ENCODE measurements at places on chromosomes 6 and 20. TPM values are rescaled to one million over a fixed set of nuclear protein-coding genes. Genes with fewer than 3 reads are reported as not detected.

DNA sequence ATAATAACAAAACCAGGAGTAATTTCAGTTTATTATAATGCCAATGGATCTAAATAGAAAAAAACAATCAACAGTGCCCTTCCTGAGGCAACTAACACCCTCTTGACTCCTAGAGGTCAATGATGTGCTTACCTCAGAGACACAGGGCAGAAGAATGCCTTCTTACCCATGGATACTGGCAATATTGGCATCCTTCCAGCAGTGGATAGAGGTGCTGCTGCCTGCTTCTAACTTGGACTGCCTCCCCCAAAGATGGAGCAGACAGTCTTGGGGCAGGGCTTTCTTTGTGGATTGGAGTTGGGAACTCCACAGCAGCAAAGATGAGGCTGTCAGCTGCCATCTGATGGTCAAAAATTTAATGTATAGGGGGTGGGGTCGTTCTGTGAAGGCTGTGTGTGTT is 78.7 kb downstream of the AK9 start:
- H3K4me3 ChIP-seq, result no peak overlapping the region
- no peaks in the 10 kb centered on the region for H3K27me3 ChIP-seq
- no peaks in the 10 kb centered on the region for H3K36me3 ChIP-seq
- H3K4me1 ChIP-seq, result no peaks in the 10 kb centered on the region
- DNase-seq, result no peak

DNA sequence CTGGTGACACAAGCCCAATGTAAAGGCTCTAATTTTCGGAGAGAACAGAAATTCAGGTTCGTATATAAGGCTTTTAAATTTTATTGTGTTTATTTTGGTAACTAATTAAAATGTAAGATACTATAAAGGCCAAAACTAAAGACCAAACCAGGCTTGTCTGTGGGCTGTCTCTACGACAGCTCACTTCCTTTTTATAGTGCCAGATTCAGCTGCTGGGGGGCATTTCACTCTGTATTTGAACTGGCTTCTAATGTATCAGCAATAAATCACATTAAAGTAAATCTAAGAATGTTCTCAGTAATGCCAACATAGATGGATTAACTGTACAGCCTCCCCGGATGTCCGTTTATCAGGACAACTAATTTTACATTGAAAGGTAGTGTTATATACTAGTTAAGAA is 31.1 kb upstream of the STXBP5 start:
- H3K4me1 ChIP-seq, result peaks cover 2% of the 10 kb centered on the region
- H3K36me3 ChIP-seq, result no peaks in the 10 kb centered on the region
- no peaks in the 10 kb centered on the region for H3K27me3 ChIP-seq
- no peak overlapping the region for H3K4me3 ChIP-seq

GRCh38 chr20:38429301-38429700 is 5.8 kb downstream of the SNHG17 start:
- H3K27ac ChIP-seq, result no peak overlapping the region
- H3K27me3 ChIP-seq, result no peaks in the 10 kb centered on the region
- H3K36me3 ChIP-seq, result peaks cover 57% of the 10 kb centered on the region

DNA sequence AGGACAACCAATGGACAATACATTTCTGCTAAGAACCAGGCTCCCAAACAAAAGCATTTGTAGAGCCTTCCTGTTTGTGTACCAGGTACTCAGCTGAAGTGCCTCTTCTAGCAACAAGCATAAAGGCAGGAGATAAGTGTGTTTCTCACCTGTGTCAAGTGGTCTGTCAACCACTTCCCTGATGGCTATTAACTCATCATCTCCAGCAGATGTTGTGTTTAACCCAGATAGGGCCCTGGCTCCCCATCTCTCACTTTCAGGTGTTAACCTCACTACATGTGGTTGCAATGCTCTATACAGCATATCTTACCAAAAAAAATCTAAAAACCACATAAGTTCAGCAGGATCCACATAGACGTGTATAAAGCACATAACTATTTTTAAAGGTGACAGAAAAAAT is 9.6 kb upstream of the IL17A start:
- H3K36me3 ChIP-seq, result no peaks in the 10 kb centered on the region

GRCh38 chr20:49914310-49915117 is 815 bp downstream of the SPATA2 start:
- peak overlapping the region; percentile 100 for H3K27ac ChIP-seq
- no peaks in the 10 kb centered on the region for H3K36me3 ChIP-seq
- no peaks in the 10 kb centered on the region for H3K27me3 ChIP-seq
- peak overlapping the region; percentile 90 for H3K4me3 ChIP-seq

Gene ZSCAN23
- total RNA-seq, result 5.1 TPM

Gene CYP21A2
- total RNA-seq, result not detected

DNA sequence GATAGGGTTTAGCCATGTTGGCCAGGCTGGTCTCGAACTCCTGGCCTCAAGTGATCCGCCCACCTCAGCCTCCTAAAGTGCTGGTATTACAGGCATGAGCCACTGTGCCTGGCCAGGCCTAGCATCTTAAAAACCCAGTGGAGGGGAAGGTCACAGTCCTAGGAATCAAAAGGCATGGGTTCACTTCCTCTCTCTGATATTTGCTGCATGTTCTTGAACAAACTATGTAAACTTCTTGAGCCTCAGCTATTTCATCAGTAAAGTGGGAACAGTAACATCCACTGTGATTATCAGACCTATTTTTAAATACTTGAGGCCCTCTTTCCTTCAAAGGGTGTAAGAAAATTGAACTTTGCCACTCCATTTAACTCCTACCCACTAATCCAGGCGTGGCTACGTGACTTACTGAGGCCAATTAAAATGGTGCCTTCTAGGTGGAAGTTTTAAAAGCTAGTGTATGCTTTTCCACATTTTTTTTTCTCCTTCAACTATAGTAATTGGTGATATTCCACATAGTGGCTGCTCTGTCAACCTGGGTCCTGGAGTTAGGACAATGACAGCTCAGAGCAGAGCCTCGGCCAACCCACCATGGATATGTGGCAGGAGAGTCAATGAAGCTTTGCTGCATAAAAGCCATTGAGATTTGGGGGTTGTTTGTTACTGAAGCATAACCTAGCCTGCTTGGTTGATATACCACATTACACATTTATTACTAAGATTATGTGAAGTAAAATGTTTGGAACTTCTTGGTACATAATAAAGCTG is 32.2 kb upstream of the IER3 start:
- H3K27ac ChIP-seq, result no peak overlapping the region
- peaks cover 27% of the 10 kb centered on the region for H3K4me1 ChIP-seq
- H3K36me3 ChIP-seq, result no peaks in the 10 kb centered on the region
- DNase-seq, result no peak
- no peak overlapping the region for H3K4me3 ChIP-seq

Gene SLC35D3
- not detected for total RNA-seq

- H3K36me3 ChIP-seq, result no peaks in the 10 kb centered on the region
- no peaks in the 10 kb centered on the region for H3K4me1 ChIP-seq
- no peak for DNase-seq
Observed at GRCh38 chr20:22507240-22507961, 77.0 kb downstream of the FOXA2 start.

DNA sequence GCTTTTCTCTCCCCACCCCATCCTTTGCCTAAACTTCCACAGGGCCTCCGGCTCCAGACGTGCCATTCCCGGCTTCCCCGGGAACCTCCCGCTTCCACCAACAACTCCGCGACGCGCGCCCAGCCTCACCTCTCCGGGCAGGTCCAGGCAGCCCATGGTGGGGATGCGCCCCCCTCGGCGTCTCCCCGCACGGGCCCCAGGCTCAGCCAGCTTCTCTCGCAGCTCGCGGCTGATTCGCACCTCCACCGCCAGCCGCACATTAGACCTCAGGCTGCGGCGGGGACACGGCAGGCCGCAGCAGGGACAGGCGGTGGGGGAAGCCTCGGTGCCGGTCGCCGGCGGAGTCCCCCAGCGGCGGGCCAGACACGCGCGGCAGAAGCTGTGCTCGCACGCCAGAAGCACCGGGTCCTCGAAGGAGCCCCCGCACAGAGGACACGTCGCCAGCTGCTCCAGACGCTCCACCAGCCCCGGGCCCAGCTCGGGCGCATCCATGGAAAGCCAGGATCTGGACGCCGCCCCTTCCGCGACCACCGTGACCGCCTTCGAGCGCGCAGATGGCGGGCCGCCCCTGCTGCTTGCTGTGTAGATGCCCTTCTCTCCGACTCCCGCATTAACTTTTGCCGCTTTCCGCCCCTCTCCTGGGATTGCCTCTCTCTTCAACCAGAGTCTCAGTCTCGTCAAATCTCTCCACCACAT is at the start of gene RNF39:
RNF39 (minus strand) TSS at position 676 of the 696 bp plus-strand sequence; CDS start at position 492, 184 bp downstream.
- peaks cover 80% of the 10 kb centered on the region for H3K27me3 ChIP-seq
- H3K4me3 ChIP-seq, result no peak within 1 kb of the TSS
- H3K36me3 ChIP-seq, result no peaks in the 10 kb centered on the region
- no peak within 1 kb of the TSS for H3K27ac ChIP-seq
- DNase-seq, result no peak

- no peaks in the 10 kb centered on the region for H3K36me3 ChIP-seq
- peaks cover 4% of the 10 kb centered on the region for H3K4me1 ChIP-seq
- no peak overlapping the region for H3K4me3 ChIP-seq
- DNase-seq, result no peak
- H3K27ac ChIP-seq, result no peak overlapping the region
Observed at GRCh38 chr6:105680131-105680530, 277.2 kb upstream of the PREP start.

Gene ARMC2
- total RNA-seq, result 4.0 TPM

- no peak overlapping the region for H3K27ac ChIP-seq
- no peaks in the 10 kb centered on the region for H3K36me3 ChIP-seq
- no peak overlapping the region for H3K4me3 ChIP-seq
- DNase-seq, result peak; percentile 91
- no peaks in the 10 kb centered on the region for H3K27me3 ChIP-seq
Observed at GRCh38 chr6:157629220-157629619, 193.8 kb upstream of the SNX9 start.

Gene OR2J3
- not detected for total RNA-seq

GRCh38 chr20:23492292-23492691 is 1.4 kb downstream of the CST8 start:
- H3K4me1 ChIP-seq, result no peaks in the 10 kb centered on the region
- H3K27me3 ChIP-seq, result no peaks in the 10 kb centered on the region
- H3K4me3 ChIP-seq, result no peak overlapping the region
- H3K36me3 ChIP-seq, result no peaks in the 10 kb centered on the region
- H3K27ac ChIP-seq, result no peak overlapping the region

DNA sequence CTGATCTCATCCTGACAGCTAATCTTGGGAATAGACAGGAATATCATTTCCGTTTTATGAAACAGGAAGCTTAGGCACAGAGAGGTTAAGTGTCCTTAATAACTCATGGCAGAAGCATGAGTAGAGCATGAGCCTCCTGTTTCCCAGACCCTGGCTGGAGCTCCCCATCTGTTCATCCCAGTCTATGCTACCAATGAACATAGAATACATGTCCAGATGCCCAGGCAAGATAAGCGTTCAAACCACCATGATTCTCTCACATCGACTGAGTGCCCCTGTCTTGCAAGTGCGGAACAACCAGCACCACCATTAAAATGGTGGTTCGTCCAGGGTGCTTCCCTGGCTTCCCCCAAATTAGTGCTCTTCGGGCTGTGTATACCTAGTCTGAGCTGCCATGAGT is 217.1 kb downstream of the FARS2 start:
- DNase-seq, result no peak
- H3K27ac ChIP-seq, result no peak overlapping the region
- no peaks in the 10 kb centered on the region for H3K4me1 ChIP-seq

Gene DEFB124
- total RNA-seq, result not detected

DNA sequence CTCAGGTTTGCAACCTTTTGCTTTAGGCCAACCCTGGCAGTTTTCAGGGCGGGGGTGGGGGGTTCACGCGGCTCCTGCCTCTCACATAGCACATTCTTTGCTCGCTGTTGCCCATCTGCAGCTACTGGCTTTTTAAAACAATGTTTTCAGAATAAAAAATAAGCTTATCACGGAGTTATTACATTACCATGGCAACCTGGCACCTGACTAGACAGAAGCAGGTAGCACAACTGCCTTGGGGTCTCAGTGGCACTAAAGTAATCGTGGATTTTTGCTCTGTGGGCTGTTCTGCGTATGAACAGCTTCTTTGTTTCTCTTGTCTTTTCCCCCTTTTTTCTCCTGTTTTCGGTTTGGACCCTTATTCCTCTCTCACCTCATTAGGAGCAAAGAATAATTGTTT is 9.1 kb upstream of the MANBAL start:
- no peak overlapping the region for H3K4me3 ChIP-seq
- DNase-seq, result no peak
- no peak overlapping the region for H3K27ac ChIP-seq
- H3K36me3 ChIP-seq, result no peaks in the 10 kb centered on the region
- H3K4me1 ChIP-seq, result peaks cover 3% of the 10 kb centered on the region

DNA sequence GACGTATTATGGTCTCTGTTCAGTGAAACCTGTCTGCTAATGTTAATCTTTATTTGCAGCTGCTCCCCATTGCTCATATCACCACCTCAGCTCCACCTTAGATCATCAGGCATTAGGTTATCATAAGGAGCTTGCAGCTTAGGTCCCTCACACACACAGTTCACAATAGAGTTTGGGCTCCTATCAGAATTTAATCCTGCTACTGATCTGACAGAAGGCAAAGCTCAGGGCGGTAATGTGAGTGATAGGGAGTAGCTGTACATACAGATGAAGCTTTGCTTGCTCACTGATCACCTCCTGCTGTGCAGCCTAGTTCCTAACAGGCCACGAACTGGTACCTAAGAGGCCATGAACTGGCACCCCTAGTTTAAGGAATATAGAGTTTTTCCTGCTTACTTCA is 989.7 kb downstream of the EYS start:
- DNase-seq, result no peak
- H3K4me3 ChIP-seq, result no peak overlapping the region
- H3K36me3 ChIP-seq, result no peaks in the 10 kb centered on the region

DNA sequence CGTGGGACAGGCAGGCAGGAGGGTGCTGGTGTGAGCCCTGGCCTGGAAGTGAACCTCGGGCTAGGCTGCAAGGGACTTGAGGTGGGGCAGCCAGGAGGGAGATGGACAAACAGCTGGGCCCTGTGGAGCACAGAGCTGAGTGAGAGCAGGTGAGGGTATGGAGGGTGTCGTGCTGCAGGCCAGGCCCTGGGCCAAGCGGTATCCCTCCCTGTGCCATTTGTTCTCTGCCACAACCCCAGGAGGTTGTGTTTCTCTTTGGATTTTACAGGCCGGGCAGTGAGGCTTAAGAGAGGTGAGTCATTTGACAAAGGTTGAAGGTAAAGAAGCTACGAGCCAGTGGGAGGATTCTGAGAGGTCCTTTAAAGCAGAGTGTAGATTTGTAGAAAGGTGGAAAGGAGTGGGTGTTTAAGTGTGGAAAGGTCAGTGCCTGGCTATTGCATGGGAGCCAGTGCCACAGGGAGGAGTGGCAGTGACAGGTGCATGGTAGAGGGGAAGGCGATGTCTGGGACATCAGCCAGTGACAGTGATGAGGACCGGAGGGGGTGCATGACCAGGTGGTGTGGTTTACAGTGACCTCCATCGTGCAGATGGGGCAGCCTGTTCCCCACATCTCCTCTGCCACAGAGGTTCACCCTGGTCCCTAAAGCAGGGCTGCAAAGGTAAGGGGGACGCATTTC is 39.8 kb downstream of the GMPR start:
- peak; percentile 36 for DNase-seq
- H3K4me3 ChIP-seq, result no peak overlapping the region
- no peaks in the 10 kb centered on the region for H3K27me3 ChIP-seq
- H3K27ac ChIP-seq, result no peak overlapping the region

Gene GRIK2
- total RNA-seq, result under 0.01 TPM

DNA sequence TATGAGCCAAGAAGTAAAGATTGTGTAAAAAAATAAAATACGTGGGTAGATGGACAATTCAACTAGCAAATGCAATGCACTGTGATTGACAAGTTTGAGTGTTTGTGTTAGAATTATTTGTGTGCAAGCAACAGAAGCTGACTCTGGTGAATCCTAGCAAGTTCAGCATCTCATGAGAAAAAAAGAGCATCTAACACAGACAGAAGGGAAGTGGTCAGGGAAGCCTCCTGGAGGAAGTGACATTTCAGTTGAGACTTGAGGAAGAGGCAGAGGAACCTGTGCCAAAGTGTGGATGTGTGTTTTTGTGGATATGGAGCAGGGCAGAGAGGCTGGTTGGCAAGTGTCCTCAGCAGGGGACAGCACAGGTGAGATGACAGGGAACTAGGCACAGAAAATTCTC is 248.7 kb downstream of the ZNF217 start:
- H3K27ac ChIP-seq, result no peak overlapping the region
- H3K27me3 ChIP-seq, result no peaks in the 10 kb centered on the region
- H3K36me3 ChIP-seq, result no peaks in the 10 kb centered on the region

All from fibroblast of lung (primary cell).